CD4-positive, alpha-beta T cell treated with Interleukin-12 subunit alpha and Interleukin-12 subunit beta, for 1 hour (primary cell): ENCODE measurements at places on chromosomes 6 and 20.

GRCh38 chr6:91045161-91045560, 458.3 kb upstream of the MAP3K7 start:
- no peak for DNase-seq

DNA sequence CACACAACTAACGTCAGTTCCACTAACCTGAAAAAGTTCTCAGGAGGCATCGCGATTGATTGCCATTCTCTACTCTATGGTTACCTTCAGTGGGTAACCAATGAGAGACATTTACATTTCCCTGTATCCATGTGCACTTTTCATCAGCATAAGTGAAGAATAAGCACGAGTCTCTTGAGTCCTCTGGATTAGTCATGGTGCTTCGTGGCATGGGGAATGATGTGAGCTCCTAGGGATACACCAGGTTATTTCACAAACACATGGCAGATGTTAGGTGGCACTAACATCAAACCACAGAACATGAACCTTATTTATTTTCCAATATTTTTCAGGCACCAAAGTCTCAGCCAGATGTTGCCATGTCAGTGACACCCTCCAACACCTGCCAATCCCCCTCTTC, 64.0 kb downstream of the FYN start:
- no peak for DNase-seq

GRCh38 chr6:2108700-2109306, 136.6 kb downstream of the GMDS start:
- no peak for DNase-seq

- no peak for DNase-seq
Observed at GRCh38 chr20:60256811-60257210, 298.6 kb downstream of the CDH26 start.

DNA sequence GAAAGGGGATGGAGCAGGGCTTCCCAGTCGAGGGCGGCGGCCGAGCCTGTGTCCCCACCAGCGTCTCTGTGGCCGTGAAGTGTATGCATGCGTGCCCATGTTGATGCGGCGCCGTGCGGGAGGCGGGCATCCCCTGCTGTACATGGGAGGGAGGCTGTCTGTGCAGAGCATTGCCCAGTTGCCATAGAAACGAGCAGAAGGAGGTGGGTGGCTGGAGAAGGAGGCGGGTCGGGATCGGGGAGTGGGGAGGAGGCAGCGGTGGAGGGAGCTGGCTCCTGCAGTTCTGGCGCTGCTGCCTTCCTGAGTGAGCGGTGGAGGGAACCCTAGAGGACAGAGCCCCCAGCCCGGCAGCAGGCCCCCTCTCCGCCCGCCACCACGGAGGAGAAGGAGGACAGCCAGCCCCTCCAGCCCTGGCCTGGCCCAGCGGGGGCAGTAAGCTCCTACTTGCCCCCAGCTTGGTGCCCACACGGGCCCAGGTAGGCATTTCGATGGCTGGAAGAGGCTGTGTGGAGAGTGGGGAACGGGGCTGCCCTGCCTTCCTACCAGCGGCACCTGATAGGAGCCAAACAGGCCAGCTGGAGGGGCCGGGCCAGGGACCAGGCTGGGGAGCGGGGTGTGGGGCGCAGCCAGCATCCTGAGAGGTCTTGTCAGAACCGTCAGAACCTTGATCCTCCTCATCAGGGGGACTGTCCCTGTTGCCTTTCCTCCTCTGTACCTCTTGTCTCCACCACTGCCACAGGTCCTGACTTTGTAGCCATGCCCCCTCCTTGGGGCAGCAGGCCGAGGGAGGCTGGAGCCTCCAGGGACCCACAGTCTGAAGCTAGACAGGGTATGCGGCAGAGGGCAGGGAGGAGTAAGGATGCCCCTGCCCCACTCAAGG, 41.3 kb downstream of the SPDEF start:
- DNase-seq, result no peak

- peak; percentile 4 for DNase-seq
Observed at GRCh38 chr20:23655491-23656211, 17.9 kb upstream of the CST3 start.

DNA sequence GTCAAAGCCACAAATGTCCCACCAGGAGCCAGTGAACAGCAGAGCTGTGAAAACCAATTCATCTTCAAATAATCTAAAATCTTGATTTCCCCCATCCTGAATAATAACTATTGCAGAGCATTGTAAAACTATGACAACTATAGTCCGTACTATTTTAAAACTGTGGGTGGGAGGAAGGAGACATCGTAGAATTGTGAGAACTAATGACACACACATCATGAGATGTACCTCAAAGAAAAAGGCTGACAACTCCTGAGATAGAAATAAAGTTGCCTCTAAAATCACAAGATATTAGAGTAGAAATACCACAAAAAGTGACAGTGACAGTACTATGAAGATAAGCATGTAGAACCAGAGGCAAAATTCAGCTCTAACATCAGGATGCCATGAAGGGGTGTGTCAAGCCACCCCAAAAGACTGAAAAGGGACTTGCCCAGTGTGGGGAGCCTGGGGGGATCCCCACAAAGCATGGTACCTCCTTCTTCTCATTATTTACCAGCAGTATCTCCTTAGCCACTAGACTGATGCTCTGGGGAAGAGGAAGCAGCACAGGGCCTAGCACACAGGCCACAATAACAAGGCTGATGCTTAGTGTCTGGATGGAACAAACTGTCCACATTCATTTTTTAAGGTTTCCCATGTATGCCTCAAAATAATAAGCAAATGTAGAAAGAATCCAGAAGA, 13.4 kb downstream of the NAPB start:
- DNase-seq, result peak; percentile 33

DNA sequence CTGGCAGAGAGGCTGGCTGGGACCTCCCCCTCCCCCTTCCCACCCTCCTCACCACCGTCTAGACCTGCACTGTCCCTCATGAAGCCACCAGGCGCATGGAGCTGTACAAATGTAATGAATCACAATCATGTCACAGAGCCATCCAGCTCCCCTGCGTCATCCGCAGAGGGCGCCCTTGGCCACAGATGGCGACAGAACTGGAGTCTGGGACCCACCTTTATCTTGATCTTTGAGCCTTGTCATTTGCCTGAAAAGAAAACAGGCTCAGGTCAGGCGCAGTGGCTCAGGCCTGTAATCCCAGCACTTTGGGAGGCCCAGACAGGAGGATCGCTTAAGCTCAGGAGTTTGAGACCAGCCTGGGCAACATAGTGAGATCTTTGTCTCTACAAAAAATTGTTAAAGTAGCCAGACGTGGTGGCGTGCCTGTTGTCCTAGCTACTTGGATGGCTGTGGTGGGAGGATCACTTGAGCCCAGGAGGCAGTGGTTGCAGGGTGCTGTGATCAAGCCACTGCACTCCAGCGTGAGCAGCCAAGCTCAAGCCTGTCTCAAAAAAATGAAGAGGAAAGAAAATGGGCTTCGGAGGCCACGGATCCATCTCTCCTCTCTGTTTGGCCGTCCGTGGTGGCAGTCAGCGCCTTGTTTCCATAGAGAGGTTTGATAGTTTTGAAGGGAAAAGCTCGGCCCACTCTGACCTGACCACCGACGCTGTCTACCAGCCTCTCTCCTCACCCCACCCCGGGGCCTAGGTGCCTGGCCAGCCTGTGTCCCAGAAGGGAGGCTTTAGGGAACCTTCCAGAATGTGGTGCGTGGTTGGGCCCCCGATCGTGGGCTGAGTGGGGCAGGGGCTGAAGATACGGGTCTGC, 6.2 kb downstream of the COL9A3 start:
- peak; percentile 37 for DNase-seq

- DNase-seq, result no peak
Observed at GRCh38 chr20:41362748-41363140, 3.9 kb downstream of the EMILIN3 start.

DNA sequence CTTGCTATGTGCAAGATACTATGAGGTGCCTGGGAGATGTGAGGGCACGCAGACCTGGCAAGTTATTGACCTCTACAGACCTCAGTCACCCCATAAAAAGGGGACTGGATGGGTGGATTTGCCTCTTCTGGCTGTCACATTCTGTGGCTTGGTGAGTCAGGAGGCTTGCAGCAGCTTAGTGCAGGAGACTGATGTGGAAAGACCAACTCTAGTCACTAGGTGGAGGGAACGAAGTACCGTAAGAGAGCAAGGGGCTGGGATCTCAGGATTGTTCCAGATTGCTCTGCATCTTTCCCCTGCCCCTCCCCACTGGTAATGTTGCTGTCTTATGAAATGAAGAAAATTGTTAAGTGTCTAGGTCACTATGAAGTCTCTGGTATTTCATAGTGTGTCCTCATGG, 3.3 kb downstream of the MAPRE1 start:
- DNase-seq, result peak; percentile 13

GRCh38 chr6:35592178-35592577, 79.5 kb upstream of the TULP1 start:
- DNase-seq, result no peak

GRCh38 chr20:32792316-32792715, 27.4 kb upstream of the MAPRE1 start:
- peak; percentile 62 for DNase-seq

DNA sequence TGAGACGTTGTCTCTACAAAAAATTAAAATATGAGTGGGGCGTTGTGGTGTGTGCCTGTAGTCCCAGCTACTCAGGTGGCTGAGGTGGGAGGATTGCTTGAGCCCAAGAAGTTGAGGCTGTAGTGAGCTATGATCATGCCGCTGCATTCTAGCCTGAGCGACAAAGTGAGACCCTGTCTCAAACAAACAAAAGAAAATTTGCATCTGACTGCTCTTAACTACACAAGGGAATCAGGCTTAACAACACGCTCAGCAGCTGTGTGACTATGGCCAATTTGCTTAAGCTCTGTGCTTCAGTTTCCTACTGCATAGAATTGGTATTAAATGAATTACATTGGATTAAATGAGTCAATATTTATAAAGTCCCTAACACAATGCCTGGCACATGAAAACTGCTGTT, 24.3 kb upstream of the MRPS10 start:
- DNase-seq, result no peak

- no peak for DNase-seq
Observed at GRCh38 chr6:157766901-157767774, 55.9 kb upstream of the SNX9 start.

DNA sequence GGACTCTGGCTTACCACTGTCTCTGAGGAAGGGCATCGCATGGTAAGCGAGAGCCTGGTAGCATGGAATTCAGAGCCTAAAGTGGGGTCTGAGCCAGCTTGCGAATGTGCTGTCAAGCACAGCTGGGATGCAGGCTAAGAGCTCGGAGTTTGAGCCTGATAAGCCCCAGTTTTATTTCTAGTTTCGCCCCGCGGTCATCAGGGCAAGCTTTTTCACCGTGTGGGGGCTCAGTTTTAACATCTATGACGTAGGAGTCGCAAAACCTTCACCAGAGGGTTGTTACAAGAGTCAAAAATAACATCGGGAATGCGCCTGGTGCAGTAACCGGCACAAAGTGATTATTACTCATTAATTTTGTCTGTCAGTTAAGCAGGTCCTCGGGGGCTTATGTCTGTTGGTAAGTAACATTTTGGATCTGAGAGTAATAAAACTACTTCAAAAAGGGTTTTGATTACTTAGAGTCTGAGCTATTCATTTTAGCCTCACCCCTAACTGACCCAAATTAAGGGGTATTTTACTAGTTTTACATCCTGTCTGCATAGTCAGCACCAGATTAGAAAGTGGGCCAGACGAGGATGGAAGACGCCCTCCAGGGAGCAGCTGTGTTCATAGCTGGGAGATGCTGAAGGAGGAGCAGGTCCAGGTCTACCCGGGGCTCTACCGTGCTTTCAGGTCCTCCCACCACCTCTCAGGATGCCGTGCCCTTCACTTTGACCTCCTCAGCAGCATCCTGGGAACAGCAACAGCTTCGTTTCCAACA, 29.7 kb downstream of the SLC22A23 start:
- no peak for DNase-seq

GRCh38 chr6:56374841-56375369, 127.5 kb upstream of the COL21A1 start:
- no peak for DNase-seq

DNA sequence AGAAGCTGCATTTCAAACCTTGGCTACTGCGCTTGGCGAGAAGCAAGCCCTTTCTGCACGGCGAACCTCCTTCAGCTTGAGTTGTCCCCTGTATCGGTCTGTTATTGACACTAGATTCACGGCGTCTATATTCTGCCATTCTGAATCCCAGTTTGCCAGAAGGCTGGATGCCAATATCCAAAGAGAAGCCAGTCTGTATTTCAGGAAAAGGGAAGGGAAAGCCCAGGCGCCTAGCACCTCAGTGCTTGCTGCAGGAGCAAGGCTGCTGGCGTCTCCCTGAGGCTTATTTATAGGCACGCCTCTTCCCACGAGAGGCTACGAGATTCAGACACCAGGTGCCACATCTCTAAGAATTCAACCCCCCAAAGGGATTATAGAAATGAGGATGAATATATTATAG, 89.6 kb upstream of the CDH4 start:
- DNase-seq, result no peak

DNA sequence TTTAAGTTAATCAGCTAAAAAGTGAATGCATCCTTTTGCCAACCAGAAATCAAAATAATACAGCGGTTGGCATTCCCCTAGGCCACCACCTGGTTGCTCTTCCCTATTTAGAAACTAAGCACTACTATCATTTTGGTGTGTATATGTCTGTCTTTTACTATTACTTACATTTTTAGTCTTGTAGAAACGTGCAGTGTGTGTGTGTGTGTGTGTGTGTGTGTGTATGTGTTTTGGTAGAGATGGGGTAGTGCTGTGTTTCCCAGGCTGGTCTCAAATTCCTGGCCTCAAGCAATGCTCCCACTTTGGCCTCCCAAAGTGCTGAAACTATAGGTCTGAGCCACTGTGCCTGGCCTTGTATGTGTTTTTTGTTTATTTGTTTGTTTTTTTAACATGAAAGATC, 27.4 kb downstream of the MYO6 start:
- no peak for DNase-seq

DNA sequence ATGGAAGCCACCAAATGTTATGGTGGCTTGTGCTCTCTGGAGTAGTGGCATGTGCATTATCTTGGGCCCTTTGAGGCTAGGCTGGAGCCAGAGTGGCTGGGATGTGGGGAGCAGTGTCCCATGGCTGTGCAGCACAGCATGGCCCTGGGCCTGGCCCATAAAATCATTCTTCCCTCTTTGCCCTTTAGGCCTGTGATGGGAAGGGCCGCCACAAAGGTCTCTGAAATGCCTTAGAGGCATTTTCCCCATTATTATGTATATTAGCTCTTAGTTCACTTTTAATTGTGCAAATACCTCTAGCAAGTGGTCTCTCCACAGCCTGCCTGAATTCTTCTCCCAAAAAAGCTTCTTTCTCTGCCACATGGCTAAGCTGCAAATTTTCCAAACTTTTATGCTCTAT, 297.3 kb upstream of the IRAK1BP1 start:
- DNase-seq, result no peak

DNA sequence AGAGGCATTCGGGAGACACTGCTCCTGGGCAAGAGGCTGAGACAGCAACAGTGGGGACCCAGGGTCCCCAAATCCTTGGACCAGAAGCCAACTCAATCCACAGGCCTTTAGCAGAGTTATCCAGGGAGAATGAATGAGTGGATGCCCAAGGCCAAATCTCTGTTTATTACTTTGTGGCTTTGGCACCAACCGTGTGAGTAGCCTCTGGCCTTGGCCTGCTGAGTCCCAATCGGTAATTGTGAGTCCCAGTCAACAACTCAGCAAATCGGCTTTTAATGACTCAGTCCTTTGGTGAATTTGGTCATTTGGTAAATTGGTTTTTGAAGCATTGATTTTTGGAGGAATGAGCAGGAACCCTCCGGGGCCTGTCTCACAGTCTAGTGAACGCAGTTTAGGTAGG, 29.1 kb upstream of the ECI2 start:
- no peak for DNase-seq

GRCh38 chr6:170136541-170137175, 154.2 kb downstream of the DLL1 start:
- no peak for DNase-seq
